ENCODE measurements at places on chromosomes 4 and X.

- no peak for DNase-seq
These were observed 648 bp downstream of the SYNPO2 start for GRCh38 chr4:118889312-118889691.

GRCh38 chr4:8394061-8394519 lies 46.4 kb downstream of the ACOX3 start:
- no peak for DNase-seq

DNA sequence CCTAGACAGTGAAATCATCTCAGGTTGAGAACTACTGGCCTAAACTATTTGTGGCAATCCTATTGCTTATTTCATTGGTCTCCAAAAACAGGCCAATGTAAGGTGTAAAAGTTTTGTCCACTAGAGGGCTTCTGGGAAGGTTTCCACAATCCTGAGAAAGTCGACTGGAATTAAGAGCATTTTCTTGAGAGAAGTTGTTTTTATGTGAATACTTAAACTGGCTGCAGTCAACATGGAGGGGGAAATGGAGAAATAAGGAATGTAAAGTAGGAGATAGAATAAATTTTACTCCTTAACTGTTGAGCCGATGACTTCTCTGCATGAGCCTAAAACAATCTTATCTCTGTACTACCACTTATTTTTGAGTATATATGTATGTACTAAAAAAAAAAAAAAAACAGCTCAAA lies 11.0 kb upstream of the EIF4E start:
- peak; percentile 62 for DNase-seq

DNA sequence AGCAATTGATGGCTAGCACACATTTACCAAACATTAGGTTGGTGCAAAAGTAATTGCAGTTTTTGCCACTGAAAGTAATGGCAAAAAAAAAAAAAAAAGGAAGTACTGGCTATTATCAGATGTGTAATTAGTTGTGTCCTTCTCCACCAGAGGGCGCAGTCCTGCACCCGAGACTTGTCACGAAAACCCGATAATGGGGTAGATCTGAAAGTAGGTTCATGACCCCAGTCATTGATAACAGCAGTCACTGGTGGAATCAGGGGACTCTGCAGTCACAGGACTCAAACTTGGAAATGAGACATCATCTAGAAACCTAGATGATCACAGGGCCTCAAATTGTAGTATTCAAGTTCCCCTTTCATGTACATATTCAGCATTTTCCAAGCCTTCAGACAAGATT lies 13.1 kb upstream of the ACOT9 start:
- peak; percentile 48 for DNase-seq

DNA sequence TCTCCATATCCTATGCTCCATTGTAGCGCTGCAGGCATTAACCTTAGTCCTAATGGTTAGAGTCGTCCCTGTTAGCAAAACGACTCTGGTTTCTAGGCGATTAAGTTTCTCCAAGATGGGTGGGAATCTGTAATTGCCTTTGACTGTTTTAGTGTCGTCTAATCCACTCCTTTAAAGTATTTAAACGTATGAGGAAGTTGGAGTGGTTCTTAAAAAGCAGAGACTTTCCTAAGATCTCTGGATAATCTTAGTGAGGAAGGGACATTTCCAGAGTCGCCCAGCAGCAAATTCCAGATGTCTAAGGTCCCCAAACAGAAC lies 285 bp downstream of the MRPS18C start:
- no peak for DNase-seq

DNA sequence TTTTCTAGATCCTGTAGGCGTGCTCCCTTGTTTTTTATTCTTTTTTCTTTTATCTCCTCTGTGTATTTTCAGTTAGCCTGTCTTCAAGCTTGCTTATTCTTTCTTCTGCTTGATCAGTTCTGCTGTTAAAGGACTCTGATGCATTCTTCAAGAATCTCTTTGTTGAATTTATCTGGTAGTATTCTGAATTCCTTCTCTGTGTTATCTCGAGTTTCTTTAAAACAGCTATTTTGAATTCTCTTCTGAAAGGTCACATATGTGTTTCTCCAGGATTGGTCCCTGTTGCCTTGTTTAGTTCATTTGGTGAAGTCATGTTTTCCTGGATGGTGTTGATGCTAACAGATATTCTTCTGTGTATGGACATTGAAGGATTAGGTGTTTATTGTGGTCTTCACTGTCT lies 15.3 kb downstream of the RAB33B start:
- DNase-seq = no peak

DNA sequence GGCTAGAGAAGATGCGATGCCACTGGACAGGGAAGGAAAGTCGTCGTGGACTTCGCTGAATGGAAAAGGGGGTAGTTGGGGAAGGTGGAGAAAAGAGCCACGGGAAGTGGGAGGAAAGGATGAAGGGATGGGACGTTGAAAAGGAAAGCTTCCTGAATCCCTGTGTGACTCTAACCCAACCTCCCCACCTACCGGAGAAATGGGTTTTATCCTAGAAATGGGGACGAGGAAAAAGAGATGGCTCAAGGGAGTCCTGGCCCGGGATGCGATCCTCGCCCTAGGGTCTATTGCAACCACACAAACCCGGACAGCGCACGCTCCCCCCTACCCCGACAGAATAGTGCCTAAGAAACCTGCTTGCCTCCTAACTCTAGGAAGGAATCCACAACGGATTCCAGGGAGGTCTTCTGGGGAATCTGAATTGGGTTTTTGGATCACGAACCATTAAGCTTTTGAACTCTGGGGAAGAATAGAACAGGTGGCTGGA lies 738 bp upstream of the TSPAN5 start:
- DNase-seq = no peak

DNA sequence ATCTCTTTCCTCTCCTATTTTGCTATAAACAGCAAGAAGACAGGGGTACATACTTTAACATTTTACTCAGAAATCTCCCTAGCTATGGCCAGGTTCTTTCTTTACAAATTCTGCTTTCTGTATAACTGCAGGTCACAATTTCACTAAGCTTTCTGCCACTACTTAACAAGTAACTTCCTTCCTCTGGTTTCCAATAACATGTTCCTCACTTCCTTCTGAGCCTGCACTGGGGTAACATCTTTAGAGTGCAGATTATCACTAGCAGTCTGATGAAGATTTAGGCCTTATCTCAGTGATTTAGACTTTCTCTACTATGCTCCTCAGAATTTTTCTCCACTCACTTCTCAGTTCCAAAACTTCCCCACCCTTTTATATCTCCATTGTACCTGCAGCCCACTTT lies 1930.5 kb upstream of the AGA start:
- DNase-seq = peak; percentile 92

DNA sequence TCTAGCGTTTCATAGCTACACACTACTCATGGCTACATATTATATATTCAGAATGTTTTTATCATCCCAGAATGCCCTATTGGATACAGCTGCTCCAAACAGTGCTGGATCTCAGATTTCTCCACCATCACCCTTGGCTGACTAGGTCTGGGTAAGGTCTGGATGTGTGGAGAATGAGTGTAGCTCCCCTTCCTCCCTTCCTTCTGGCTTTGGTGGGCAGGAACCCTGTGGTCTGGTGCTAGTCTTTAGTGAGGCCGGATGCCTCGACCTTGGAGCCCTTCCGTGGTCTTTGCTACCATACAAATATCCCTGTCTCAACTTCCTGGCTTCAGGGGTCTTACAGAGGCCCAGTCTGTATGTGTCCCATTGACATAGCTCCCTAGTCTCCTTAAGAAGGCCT lies 52.1 kb upstream of the KDR start:
- DNase-seq = no peak

GRCh38 chrX:150150076-150150779 lies 211.9 kb upstream of the EOLA2 start:
- no peak for DNase-seq

GRCh38 chr4:148740701-148741100 lies 298.5 kb upstream of the NR3C2 start:
- DNase-seq = no peak

DNA sequence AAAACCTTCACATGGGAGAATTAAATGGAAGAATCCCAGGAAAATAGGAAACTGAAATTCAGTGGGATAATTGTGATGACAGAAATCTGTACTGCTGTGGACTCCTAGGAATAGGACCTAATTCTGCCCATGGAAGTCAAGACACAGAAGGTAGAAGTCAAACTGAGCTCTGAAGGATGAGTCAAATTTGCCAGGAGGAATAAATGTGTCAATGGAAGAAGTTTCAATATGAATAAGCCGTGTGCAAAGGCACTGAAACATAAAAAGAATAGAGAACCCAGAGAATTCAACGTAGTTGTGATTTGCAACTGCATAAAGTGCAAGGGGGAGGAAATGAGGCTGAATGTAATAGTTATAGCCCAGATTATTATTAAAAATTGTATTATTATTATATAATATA lies 11.6 kb downstream of the ENAM start:
- no peak for DNase-seq

- no peak for DNase-seq
These were observed 92.5 kb downstream of the FAM13A start for GRCh38 chr4:88964450-88964849.

- DNase-seq = no peak
These were observed 422.2 kb downstream of the GABRG1 start for GRCh38 chr4:45701621-45702020.

DNA sequence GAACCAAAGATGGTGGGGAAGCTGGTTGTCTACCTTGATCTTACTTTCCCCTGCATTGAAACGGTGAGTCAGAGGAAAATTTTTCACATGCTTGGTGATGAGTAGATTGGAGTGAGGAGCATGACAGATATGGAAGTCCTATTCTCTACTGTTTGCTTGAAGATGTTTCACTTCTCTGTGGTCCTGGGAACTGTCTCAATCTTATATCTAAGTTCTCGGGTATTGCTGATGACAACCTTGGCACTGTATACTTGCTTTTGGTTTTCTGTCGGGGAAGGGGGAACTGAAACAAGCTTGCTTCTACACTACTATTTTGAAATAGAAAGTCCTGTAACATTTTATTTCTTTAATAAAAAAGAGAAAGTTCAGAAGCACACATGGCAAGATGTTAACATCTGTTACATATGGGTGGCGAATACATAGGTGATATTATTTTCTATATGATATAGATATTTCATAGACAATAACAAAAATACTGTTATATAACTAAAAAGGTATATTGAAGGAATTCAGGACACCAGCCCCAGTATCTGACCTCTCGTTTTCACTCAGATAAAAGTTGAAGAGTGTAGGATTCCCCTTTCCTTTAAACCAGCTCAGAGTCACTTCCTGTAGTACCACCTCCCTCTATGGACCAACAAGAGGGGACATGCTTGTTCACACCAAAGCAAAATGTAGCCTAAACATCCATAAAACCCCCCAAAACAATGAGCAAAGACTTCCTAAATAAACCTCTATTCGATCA lies 88.8 kb downstream of the FMR1NB start:
- DNase-seq = no peak

DNA sequence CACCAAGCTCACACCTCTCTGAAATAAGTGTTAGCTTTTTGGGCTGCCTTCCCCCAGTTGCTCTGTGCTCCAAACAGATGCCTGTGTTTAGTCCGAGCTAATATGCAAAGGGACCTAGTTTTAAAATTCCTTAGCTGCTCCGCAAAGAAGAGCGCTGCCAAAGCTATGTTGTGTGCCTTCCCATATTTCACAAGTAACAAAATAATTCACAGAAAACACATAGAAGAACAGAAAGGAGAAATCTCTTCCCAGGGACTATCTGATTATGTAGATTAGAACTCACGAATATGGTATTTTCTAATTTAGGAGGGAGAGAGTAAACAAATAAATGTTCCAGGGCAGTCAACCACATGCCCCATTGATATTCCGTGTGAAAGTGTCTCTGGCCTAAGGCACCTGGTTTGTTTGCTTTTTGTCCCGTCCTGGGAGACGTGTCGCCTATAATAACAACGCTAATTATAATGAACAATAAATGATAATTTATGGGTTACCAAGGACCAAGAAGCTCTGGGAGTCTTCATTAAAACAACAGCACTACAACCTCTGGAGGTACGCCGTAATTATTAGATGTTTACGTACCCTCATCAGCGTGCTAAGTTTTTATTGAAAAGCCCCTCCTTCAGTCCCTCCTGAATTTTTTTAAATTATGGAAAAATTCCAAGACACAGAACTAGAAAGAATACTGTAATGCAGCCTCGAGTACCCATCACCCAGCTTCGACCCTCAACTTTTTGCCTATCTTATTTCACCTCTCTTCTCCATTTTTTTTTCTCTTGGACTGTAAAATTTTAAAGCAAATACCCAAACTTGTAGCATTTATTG lies 1.2 kb upstream of the CCNG2 start:
- DNase-seq = no peak

DNA sequence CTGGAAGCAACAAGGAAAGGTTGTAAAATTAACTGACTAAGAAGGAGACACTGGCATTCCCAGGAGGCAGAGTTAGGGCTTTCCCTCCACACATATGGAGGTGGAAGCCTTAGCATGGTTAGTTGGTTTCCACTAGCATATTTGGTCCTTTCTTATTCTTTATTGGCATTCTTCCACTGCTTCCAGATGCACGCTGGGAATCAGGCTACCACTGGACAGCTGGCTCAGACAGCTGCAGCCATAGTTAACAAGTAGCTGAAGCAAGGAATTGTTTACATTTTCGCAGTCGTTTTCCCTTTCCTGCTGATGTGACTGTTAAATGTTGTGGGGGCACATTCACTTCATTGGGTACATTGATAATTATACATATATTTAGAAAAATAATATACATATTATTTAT lies 169.2 kb downstream of the GRIA2 start:
- no peak for DNase-seq

GRCh38 chr4:158172261-158173258 lies at the start of gene GASK1B:
TSS of gene GASK1B (minus strand) at chr4:158173025. CDS start at chr4:158171375, 1,650 bp downstream.
- DNase-seq = peak; percentile 78

DNA sequence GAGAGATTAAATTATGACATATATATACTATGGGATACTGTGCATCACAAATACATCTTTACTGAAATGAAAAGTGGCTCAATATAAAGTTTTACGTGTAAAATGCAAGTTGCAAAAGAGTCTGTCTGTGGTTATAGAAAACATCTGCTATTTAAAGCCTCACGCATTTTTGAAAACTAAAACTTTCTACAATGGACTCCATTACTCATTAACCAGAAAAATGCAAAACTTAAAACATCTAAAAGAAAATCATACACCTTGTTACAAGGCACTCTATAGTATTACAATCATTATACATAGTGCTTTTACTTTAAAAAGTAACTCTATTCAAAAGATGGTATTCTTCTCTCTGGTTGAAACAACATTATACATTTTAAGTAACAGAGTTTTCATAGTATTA lies 755.6 kb downstream of the DMD start:
- no peak for DNase-seq

DNA sequence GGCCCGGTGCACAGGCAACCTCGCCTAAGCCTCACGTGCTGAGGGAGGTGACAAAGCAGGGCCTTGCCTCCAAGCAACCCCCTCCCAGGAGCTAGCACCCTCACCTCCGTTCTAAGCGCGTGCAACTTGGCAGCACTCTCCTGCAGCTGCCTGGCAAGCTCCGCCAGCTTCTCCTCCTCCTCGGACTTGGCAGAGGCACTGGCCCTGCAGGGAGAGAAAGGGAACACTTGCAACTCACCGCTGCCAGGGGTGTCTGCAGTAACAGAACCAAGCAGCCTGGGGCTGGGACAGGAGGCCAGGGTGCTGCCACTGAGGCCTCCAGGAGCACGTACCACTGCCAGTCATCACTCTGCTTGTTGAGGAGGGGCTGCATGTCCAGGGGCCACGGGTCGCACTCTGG lies 10.3 kb upstream of the TREX2 start:
- no peak for DNase-seq

GRCh38 chr4:145587088-145587754 lies 32.0 kb upstream of the MMAA start:
- no peak for DNase-seq

GRCh38 chr4:126448086-126448845 lies 1133.5 kb downstream of the FAT4 start:
- DNase-seq = no peak

- no peak for DNase-seq
These were observed 1902.6 kb upstream of the AGA start for GRCh38 chr4:179344861-179345260.

GRCh38 chrX:617891-618290 lies 12.7 kb upstream of the SHOX start:
- DNase-seq = no peak
